ENCODE measurements at places on chromosomes 4 and X.

DNA sequence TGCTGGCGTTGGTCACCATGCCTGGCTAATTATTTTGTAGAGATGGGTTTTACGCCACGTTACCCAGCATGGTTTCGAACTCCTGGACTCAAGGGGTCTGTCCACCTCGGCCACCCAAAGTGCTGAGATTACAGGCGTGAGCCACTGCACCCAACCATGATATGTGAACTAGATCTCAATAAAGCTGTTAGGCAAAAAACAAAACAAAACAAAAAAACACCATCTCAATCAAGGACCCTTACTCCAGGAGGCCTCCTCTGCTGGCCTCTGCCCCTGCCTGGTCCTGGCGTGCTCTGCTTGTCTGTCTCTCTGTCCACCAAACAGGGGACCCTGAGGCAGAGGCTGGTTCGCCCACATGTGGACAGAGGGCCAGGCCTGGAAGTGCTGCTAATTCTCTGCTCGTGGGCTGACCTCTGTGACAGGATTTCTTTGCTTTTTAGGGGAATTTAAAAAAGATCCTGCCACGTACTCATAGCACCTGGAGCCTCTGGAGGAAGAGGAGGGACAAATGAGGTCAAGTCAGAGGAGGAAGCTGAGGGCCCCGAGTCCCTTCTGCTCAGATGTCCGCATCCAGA lies 32.7 kb upstream of the WFS1 start:
- no peak for DNase-seq

GRCh38 chr4:73947239-73947985 lies 34.4 kb downstream of the PF4 start:
- DNase-seq, result no peak

GRCh38 chr4:186149872-186150271 lies 41.5 kb upstream of the CYP4V2 start:
- no peak for DNase-seq

DNA sequence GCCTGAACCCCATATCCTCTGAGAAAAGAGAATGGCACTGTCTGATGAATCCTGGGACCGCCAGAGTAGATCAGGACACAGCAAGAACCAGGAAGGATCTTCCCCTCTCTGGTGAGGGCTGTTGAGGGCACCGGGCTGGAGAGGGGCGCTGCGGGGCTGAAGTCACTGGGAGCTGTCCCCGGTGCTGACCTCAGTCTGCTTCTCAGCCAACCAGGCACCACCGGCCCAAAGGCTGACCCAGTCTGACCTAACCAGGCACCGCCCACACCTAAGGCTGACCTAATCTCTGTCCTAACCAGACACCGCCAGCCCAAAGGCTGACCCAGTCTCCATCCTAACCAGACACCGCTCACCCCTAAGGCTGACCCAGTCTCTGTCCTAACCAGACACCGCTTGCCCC lies 82.8 kb downstream of the CPZ start:
- no peak for DNase-seq

DNA sequence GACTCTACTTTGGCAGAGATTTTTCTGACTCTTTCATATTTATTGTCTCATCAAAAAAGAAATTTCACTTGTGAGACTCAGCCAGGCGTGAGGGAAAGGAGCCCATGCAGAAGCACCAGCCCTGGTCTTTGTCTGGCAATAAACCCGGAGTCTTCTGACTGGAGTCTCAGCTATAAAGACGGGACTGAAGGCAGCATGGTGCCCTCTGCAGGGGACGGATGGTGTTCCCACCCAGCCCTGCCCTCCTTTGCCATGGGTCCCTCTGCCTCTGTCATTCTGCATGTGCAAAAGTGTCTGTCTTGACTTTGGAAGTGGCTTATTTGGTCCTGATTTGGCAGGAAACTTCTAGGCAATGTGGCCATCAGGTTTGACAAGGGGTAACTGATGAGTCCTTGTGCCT lies 14.2 kb downstream of the ZNF185 start:
- DNase-seq, result no peak

DNA sequence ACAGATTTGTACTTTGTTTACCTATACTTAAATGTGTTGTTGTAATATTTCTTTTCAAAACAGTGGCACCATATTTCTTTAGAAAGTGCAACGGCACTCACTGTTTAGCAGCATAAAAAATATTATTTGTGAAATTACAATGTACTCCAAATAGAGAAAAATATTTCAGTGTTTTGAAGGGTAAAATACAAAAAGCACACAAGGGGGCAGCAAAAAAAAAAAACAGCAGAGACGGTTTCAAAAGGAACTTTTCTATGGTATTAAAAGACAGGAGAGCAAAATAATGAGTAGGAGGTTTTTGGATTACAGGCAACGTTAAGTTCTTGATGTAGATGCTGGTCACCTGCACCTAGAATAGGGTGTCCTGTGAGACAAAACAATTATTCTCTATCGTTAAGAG lies 2.0 kb downstream of the NUDT11 start:
- DNase-seq, result no peak

- no peak for DNase-seq
These were observed 199.3 kb downstream of the BMPR1B start for GRCh38 chr4:94957030-94957429.

DNA sequence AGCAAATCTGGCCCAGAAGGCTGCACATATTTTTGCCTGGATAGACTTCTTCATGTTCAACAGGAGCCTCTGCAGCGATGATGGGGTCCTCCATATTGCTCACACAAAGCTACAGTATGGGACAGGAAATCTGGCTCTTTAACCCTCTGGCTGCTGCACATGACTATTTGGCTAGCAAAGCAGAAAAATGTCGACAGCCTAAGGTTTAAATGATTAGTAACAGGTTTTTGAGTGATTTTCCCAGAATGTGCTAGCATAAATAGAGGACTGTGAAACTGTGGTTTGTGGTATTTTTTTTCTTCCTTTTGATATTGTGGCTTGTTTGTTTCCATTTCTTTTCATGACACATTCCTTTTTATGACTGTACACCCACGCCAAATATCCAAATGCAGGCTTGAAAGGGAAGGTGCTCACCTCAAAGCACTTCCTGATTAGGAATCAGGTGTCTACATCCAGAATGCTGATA lies 120.2 kb upstream of the GK2 start:
- no peak for DNase-seq

- DNase-seq, result peak; percentile 66
These were observed 8.6 kb downstream of the NOP14 start for GRCh38 chr4:2954358-2955185.

DNA sequence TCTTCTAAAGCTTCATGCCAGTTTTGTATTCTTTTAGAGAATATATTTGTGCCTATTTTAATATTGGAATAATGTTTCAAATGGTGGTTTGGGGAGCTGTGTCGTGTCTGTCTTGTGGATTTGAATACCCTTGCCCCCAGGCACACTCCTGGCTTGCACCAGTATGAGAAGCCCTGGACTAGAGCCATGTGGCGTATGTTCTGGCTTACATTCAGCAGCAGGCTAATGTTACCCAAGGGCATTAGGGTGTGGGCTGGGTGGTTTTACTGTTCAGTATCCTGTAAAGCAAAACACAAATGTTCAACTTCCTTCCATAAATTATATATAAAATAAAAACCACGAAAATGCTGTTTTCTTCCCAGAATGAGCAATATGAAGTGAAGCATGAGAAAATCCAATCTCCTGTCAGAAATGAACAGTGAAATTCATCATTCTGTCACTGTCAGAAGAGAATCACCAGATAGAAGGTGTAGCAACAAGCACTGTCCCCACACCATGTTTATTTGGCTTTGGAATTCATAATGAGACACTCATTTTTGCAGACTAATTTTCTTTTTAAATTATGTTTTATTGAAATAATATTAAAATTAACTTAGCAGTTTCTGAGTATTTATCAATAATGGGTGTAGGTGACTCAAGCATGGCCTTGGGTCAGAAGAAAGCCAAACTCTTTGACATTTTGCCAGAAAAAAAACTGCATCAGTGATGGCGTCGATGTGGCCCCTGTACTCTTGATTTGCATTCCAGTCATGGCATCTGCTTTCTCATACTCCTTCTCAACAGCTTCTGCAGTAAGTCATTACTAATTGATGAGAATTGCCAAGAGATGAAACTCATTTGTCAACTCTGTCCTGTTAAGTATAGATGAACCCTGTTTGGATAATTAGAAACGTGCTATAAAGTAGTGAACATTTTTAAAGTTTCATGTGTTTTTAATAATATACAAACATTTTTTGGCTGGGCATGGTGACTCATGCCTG lies 43.8 kb downstream of the WWC2 start:
- no peak for DNase-seq

DNA sequence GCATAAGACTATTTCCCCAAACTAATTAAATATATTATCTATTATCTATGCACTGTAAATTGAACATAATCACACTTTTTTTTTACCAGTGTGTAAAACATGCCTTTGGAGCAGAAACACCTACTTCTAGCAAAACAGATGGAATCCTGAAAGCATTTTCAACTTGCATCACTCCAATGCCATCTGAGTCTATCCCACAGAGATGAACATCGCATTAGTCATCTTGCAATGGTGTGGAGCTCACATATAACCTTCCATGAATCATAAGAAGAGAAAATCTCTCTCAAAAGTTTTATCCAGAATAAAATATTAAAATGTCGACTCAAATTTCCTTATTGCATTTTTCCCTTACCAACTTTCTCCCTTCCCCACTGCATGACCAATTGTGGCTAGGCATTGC lies 406.7 kb upstream of the ACTRT1 start:
- no peak for DNase-seq

DNA sequence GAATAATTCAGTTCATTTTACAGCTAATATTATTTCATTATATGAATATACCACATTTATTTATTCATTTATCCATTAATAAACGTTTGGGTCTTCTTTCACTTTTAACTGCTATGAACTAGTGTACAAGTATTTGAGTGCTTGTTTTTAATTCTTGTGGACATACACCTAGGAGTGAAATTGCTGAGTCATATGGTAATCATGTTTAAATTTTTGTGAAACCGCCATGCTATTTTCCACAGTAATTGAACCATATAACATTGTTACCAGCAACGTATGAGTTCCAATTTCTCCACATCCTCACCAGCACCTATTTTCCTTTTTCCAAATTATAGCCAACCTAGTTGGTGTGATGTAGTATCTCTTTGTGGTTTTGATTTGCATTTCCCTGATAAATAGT lies 388.2 kb downstream of the MAGEE1 start:
- DNase-seq, result no peak

DNA sequence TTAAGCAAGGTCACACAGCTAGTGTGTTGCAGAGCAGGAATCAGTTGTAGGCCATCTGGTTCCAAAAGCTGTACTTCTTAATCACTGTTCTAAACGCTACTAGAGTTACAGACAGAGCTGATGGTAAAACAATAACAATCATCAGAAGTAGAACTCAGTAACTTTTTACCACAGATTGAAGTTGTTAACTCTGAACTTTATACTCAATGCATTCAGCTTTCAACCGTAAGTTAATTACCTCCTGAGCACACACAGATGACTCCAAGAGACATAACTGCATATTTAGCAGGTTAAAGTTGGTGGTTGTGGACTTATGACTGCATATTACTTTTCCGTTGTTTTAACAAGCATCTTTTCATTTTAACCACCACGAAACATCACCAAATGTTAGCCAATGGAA lies 127.3 kb downstream of the PRSS12 start:
- no peak for DNase-seq

- no peak for DNase-seq
These were observed 19.5 kb downstream of the MID1IP1 start for GRCh38 chrX:38820751-38821150.

GRCh38 chr4:113823291-113823659 lies 61.7 kb upstream of the CAMK2D start:
- DNase-seq, result peak; percentile 44

Measured in GM20000 (cell line).